ENCODE measurements at places on chromosomes 16 and 17. TPM values are rescaled to one million over a fixed set of nuclear protein-coding genes. Genes with fewer than 3 reads are reported as not detected.

- DNase-seq: no peak
These were observed 1.2 kb upstream of the P2RX1 start for GRCh38 chr17:3917391-3917931.

Gene KREMEN2
- total RNA-seq: 0.17 TPM

DNA sequence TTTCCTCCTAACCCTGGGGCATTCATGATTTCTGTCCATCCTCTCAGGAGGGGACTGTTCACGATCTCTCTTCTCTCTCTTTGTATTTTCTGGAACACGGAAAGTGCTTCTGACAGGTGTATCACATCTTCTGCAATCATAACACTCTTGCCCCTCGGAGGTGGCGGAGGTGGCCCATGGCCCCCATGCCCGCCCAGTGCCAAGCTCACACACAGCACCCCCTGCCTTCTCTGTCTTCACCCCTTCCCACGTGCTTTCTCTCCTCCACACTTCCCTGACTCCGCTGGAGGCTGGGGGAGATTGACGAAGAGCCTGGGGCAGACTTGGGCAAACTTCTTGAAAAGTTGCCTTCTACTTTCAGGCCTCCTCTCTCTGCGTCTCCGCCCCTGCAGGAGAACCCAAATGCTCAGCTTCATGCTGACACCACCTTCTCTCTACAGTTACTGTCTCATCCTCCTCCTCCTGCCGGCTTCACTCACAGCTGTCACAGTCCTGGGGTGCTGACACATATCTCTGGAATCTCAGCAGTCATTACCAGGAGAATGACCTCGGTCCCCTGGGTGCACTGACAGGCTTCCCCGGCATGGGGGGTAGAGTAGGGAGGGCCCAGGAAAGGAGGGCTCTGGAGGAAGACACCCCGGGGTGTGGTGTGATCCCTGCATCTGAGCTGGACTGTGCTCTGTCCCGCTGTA is 127.1 kb downstream of the ENGASE start:
- no peak for DNase-seq

DNA sequence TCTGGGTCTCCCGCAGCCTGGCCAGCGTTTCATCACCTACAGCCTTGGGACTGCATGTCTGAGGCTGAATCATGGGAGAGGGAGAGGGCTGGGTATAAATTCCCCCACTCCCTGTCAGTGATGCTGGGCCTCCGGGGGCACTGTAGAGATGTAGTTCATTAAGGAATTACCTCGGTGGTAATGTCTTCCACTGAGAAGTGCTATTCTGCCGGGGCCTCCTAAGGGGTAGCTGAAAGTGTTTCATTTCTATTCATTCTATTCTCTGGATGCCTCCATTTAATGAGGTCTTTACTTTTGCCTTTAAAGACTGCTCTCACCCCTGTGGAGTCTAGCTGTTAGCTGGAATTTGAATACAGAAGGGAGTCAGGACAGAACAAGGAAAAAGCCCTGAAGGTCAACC is 116.4 kb upstream of the HS3ST4 start:
- no peak for DNase-seq

- no peak for DNase-seq
These were observed 114.5 kb downstream of the ABCC6 start for GRCh38 chr16:16108759-16109158.

DNA sequence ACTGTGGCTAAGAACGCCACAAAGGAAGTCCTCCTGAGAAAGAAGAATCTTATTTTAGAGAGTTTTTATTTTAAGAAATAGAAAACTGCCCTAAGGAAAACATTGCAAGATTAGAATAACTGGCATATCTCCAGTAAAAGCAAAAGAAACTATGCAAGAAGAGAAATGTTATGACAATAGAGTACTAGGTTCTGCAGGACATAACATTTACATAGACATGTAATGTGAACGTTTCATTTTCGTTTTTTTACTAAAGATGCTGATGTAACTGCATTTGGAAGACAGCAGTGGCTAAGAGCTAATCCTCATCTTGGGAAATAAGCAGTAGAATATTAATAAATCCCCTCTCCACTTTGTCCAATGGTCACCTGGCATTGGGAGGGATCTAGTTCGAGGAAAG is 7.8 kb upstream of the ASGR2 start:
- DNase-seq: no peak

Gene NUPR1
- not detected for total RNA-seq

Gene GRIN2C
- total RNA-seq: not detected

GRCh38 chr17:74604200-74604599 is 12.1 kb upstream of the CD300LD start:
- DNase-seq: peak; percentile 46

Gene CCL16
- total RNA-seq: not detected

- DNase-seq: no peak
These were observed 155.5 kb downstream of the ZNF423 start for GRCh38 chr16:49700251-49701064.

Gene CTRB1
- not detected for total RNA-seq

DNA sequence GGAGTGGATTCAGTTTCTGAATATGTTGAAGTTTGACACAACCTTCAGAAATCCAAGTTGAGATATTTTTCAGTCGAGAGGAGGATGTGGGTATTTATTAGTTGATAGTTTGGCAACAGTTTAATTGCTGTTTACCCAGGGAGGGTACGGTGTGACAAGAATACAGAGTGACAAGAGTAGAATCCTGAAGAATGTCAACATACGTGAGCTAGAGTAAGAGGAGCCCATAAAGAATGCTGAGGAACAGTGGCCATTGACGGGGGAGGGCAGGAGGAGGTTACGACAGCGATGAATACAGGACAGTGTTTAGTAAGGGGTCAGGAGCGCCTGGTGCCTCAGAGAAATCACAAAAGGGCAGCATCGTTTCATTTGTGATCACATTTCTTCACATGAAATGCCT is 76.5 kb downstream of the AATF start:
- DNase-seq: no peak

Data from B cell (primary cell).